ENCODE measurements at places on chromosomes 7 and 10. TPM values are rescaled to one million over a fixed set of nuclear protein-coding genes. Genes with fewer than 3 reads are reported as not detected.

- no peak overlapping the region for H3K4me3 ChIP-seq
- no peak for DNase-seq
- no peaks in the 10 kb centered on the region for H3K27me3 ChIP-seq
- H3K27ac ChIP-seq, result no peak overlapping the region
- no peaks in the 10 kb centered on the region for H3K4me1 ChIP-seq
These were observed 99.0 kb downstream of the SRPK2 start for GRCh38 chr7:105289704-105290103.

GRCh38 chr7:466465-467191 is 53.0 kb downstream of the PDGFA start:
- peaks cover 31% of the 10 kb centered on the region for H3K4me1 ChIP-seq
- no peak for DNase-seq
- H3K4me3 ChIP-seq, result no peak overlapping the region
- H3K27me3 ChIP-seq, result no peaks in the 10 kb centered on the region
- no peaks in the 10 kb centered on the region for H3K36me3 ChIP-seq

Gene BET1
- total RNA-seq, result 22.4 TPM

- H3K4me1 ChIP-seq, result peaks cover 37% of the 10 kb centered on the region
- peak; percentile 58 for DNase-seq
These were observed 464.7 kb upstream of the IGFBP3 start for GRCh38 chr7:46385662-46386309.

DNA sequence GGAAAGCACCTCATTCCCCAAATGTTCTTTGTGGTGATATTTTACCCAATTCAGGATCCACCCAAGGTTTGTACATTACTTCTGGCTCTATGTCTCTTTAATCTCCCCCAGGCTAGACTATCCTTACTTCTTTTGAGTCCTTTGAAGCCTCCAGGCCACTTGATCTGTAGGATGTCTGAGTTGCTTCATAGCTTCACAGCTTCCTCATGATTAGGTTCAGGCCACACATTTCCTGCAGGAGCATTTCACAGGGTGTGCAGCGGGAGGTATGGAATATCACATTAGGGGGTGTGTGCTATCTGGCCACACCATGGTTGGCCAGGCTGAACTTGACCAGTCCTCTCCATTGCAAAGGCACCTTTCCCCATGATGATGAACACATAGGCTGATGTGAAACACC is 18.7 kb downstream of the TSPAN15 start:
- H3K27me3 ChIP-seq, result peaks cover 12% of the 10 kb centered on the region
- H3K4me1 ChIP-seq, result peaks cover 22% of the 10 kb centered on the region
- no peak overlapping the region for H3K4me3 ChIP-seq
- H3K27ac ChIP-seq, result no peak overlapping the region

Gene CYP26C1
- under 0.01 TPM for total RNA-seq

- no peak overlapping the region for H3K4me3 ChIP-seq
- no peaks in the 10 kb centered on the region for H3K36me3 ChIP-seq
- DNase-seq, result peak; percentile 87
- H3K27me3 ChIP-seq, result no peaks in the 10 kb centered on the region
- H3K4me1 ChIP-seq, result peaks cover 13% of the 10 kb centered on the region
- peak overlapping the region; percentile 62 for H3K27ac ChIP-seq
These were observed 60.3 kb upstream of the STK17A start for GRCh38 chr7:43522406-43523156.

- no peak overlapping the region for H3K4me3 ChIP-seq
- H3K36me3 ChIP-seq, result no peaks in the 10 kb centered on the region
- H3K27ac ChIP-seq, result no peak overlapping the region
- H3K4me1 ChIP-seq, result no peaks in the 10 kb centered on the region
- no peaks in the 10 kb centered on the region for H3K27me3 ChIP-seq
These were observed 290.0 kb downstream of the WDR37 start for GRCh38 chr10:1346201-1346600.

GRCh38 chr7:36916116-36916515 is 191.8 kb upstream of the AOAH start:
- H3K36me3 ChIP-seq, result no peaks in the 10 kb centered on the region
- DNase-seq, result no peak
- H3K27me3 ChIP-seq, result no peaks in the 10 kb centered on the region
- no peaks in the 10 kb centered on the region for H3K4me1 ChIP-seq
